ENCODE measurements at places on chromosomes 4 and X.
A peak's percentile ranks its signal among the peaks of the same experiment; 100 is the strongest.

- no peak for DNase-seq
Observed at GRCh38 chr4:41154010-41154813, 60.1 kb downstream of the APBB2 start.

DNA sequence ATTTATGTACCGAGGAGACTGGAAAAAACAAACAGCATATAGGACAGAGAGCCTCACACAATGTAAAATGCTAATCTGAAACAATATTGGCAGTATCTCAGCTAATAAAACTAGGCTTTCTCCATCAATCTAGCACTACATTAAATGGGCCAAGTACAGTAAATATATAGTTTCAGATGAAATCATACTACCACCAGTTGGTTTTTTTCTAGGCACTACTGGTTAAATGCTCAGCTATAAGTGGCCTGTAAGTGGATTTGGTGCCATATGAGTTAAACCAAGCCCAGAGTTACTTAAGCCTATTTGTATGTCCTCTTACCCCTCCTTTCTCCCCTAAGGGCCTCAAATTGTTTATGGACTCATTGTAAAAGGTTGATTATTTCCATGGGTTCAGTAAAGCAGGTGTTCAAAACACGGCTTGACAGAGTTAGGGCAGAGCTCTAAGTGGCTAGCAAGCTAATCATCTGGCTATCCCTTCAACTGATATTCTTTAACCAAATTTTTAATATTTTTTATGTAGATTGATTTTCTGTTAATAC lies 57.5 kb downstream of the FAM13A start:
- DNase-seq, result no peak

- DNase-seq, result no peak
Observed at GRCh38 chr4:7886007-7886973, 53.4 kb downstream of the AFAP1 start.

DNA sequence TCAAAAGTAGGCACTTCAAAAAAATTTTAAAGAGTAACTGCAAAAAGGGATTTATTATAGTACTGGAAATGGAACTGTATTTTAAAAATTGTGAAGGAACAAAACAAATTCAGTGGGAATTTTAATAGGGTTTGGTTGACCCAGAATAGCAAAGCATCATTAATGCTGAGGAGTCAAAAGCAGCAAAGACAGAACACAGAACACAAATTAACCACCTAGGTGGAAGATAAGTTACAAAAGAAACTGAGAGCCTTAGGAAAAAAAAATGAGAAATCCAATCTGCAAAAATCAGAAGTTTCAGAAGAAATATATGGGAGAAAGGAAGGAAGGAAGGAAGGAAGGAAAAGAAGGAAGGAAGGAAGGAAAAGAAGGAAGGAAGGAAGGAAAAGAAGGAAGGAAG lies 49.2 kb upstream of the NAF1 start:
- DNase-seq, result no peak

DNA sequence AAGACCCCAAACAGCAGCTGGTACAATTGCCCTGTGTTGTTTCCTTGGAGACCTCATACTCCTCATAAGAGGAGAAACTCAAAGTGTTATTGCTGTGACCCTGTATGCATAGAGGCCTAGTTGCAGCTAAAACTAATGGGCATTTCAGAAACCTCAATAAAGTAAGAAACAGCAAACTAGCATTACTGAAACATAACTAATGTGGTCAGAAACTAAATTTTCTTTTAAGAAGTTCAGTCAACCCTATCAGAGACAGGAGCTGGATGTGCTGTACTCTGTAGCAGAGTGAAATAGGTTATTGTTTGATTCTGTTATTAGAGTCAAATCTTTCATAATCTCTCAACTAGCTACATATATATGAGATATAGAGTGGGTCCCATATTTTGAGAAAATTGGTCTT lies 257.5 kb upstream of the IRS4 start:
- DNase-seq, result no peak

DNA sequence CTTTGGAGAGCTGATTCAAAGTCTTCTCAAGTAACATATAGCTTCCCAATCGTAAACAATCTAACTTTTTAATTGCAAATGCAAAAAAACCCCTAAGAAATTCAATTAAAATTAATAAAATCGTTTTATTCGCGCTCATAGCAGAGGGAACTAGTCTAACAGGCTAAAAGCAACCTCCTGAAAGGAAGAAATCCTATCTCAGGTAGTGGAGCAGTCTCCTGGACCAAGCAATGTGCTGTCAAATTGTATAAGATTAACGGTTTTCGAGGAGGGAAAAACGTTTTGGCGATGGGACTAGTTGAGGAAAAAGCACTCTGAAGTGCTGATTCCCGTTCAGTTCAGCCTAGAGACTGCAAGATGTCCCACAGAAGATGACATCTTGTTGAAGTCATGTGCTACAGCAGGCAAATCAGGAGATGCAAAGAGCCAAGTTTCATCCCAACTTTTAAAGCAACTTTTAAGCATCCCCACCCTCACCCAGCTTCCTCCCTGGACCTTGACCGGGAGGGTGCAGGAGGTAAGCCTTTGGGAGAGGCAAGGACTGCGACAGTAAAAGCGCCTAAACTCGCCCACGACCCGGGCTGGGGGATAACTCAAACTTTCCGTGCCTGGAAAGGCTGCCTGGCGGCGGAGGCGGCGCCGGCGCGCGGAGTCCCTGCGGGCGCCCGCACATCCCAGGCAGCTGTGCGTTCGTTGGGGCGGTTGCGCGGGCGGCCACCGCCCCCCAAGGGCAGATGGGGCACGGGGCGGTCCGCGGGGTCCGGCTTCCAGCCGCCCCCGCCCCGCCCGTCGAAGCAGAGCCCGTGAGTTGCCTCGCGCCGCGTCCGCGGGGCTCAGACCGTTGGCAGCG lies 784 bp downstream of the MAP7D3 start:
- no peak for DNase-seq

DNA sequence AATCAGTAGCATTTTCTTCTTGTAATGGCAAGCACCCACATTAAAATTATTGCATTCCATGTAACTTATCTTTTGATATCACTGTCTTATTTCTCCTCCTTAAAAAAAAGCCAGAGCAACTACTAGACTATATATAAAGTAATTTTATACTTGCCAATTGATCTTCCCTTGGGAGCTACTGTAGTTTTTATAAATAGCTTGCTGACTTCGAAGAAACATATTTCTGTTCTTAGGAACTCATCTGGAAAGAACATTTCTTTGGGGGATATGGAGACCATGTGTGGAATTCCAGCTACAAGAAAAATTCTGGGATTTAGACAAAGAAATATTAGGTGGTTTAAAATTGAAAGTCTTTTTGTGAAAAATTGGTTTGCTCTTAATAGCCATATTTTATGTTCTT lies 94.9 kb downstream of the BMPR1B start:
- DNase-seq, result no peak

GRCh38 chr4:112343330-112344080 lies 46.3 kb downstream of the ALPK1 start:
- no peak for DNase-seq

DNA sequence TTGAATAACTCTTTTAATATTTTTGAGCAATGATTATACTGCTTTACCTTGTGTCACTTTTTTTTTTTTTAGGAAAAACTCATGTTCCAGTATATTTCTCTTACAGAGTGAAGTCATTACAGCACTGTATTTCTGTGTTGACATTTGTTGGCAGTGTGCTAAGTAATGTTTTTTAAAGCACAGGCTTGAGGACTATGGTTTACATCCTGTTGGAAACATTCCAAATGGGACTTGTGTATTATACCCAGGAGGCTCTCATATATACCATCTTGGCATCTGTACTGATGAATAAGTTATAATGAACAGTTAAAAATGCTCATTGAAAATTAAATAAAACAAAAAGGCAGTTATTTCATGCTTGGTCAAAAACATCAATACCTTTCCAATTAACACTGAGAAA lies 33.8 kb downstream of the CEP44 start:
- DNase-seq, result no peak

- DNase-seq, result no peak
Observed at GRCh38 chr4:75666299-75666698, 6.9 kb downstream of the G3BP2 start.

DNA sequence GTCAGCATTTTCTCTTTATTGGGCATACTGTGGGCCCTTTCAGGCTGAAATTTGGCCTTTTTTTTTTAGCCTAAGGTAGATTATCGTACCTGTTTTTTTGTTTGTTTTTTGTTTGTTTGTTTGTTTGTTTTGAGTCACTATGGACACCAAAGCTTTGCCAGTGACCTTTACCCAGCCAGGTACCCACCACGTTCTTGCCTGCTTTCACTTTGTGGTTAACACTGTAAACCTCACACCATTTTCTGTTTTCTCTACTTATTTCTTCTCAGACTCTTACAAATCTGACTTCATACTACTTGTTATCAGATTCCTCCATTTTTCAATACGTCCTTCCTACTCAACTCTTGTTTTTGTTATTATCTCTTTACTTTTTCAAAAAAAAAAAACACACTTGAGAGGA lies 81.5 kb downstream of the ZNF674 start:
- no peak for DNase-seq

DNA sequence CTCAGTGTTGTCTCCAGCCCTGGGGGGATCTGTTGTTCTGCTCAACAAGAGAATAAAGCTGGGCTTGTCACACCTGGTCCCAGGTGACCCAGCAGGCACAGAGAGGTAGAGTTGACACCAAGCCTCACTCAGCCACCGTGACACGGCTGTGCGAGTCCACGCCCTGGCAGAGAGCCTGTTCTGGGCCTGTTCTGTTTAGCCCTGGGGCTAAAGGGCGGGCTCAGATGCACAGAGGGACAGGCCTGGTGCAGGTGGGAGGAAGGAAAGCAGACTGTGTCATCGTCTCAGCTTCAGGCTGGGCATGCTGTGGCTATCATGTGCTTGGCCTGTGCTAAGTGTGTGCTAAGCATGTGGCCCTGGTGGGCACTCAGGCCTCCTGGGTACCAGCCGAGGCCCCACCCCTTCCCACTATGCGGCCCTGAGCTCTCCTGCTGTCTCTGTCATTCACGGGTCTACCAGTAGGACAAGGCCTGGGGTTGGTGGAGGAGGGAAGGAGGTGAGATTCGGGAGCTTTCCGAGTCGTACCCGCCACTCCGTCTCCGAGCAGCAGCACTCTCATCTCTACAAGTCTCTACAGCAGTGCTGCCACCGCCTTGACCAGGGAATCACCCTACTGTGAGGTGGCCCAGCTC lies 10.8 kb downstream of the WFS1 start:
- DNase-seq, result no peak

DNA sequence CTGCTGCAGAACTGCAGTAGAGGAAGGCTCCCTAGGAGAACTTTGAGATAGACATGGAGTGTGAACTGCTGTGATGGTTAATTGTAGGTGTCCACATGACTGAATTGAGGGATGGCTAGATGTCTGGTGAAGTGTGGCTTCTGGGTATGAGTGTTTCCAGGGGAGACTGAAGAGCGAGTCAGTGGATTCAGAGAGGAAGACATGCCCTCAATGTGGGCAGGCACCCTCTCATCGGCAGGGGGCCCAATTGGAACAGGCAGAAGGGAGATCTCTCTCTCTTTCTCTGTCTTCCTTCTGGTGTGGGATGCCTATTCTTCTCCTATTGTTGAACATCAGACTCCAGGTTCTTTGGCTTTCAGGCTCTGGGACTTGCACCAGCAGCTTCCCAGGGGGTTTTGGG lies 304.7 kb upstream of the GATB start:
- DNase-seq, result no peak

- DNase-seq, result peak; percentile 69
Observed at GRCh38 chrX:43958529-43958928, 14.7 kb downstream of the NDP start.

DNA sequence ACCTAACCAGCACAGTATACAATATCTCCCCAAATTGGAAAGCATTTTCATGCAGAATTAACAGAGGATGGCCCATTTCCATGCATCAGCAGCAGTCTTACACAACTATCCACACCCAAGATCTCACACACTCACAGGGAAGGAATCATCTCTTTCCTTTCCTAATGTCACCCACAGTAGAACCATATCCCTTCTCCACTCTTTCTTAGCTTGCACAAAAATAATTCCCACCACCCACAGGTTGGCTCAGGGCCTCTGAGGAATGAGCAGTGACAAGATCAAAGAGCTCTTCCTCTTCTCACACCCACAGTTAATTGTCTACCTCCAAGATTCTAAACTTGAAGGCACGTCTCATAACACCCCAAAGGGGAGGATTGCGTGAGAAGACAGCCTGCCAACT lies 217.7 kb upstream of the VEGFC start:
- DNase-seq, result no peak

DNA sequence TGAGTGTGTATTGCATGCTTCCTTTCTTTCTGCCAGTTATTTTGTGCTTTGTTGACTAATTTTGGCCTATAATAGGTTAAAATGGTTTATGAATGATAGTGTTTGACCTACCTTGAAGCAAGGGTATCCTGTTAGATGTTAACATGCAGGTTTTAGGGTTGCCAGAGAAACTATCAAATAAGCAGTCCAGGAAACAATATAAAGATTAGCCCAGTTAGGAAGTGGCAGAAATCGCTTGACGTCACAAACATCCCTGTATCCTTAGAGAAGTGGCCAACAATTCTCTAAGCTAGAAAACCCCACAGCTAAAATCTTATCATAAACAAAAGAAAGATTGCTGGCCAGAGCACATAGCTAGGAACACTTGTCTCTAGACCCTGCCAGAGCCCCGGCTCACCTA lies 3.8 kb downstream of the NAP1L5 start:
- no peak for DNase-seq

Measured in inflammatory macrophage (primary cell).